Kidney (tissue), 22 donors: ENCODE measurements at places on chromosomes 4 and X.

- H3K4me3 ChIP-seq, result no peak overlapping the region
- H3K4me1 ChIP-seq, result no peaks in the 10 kb centered on the region
- H3K27ac ChIP-seq, result no peak overlapping the region
- peaks cover 7% of the 10 kb centered on the region for H3K27me3 ChIP-seq
Observed at GRCh38 chrX:25175171-25175570, 159.4 kb upstream of the ARX start.

DNA sequence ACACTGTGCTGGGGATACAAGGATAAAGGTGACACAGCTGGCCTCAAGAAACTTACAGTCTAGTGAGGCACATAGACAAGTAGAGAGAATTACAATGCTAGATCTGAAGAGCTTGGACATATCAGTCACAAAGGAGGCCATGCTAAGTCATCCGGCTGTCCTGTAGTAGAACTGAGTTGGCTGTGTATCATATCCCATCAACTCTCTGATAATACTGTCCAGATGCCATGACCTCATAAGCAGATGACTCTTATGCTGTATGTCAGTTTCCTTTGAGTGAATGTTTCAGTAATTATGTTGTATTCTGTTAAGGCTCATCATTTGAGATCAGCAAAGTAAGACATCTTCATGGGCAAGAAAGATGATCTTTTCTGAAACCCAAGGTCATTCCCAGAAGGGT lies 442.9 kb downstream of the MID1IP1 start:
- no peak overlapping the region for H3K27ac ChIP-seq
- H3K4me1 ChIP-seq, result no peaks in the 10 kb centered on the region

DNA sequence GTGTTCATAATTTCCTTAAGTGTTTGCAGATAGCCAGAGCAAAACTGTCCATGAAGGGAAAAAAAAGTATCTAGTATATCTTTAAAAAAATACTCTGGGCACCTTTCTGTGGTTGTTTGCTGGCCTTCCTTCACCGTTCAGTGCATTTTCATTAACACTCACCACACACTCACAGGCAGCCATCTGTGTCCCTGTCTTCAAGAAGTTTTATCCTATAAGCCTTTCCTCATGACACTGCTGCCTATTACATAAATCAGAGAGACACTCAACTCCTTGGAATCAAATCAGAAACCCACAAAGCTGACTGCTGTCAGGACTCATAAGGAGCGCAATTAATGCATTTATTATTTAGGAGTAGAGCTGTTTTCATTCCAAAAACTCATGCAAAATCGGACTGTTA lies 1720.2 kb downstream of the PCDH7 start:
- no peak overlapping the region for H3K4me3 ChIP-seq
- H3K27ac ChIP-seq, result no peak overlapping the region
- no peak for DNase-seq
- H3K4me1 ChIP-seq, result no peaks in the 10 kb centered on the region
- H3K27me3 ChIP-seq, result no peaks in the 10 kb centered on the region

- no peaks in the 10 kb centered on the region for H3K4me1 ChIP-seq
- peak overlapping the region; percentile 81 for H3K4me3 ChIP-seq
- no peaks in the 10 kb centered on the region for H3K36me3 ChIP-seq
- H3K27ac ChIP-seq, result no peak overlapping the region
- peaks cover 2% of the 10 kb centered on the region for H3K27me3 ChIP-seq
Observed at GRCh38 chrX:135985973-135986310, 707 bp downstream of the SLC9A6 start.

GRCh38 chr4:164381859-164382258 lies 372.1 kb upstream of the SMIM31 start:
- no peak for DNase-seq
- H3K36me3 ChIP-seq, result no peaks in the 10 kb centered on the region
- H3K4me3 ChIP-seq, result no peak overlapping the region
- H3K27me3 ChIP-seq, result peaks cover 12% of the 10 kb centered on the region
- H3K4me1 ChIP-seq, result no peaks in the 10 kb centered on the region
- H3K27ac ChIP-seq, result no peak overlapping the region

- H3K4me1 ChIP-seq, result no peaks in the 10 kb centered on the region
- H3K36me3 ChIP-seq, result no peaks in the 10 kb centered on the region
- no peak for DNase-seq
- H3K27me3 ChIP-seq, result no peaks in the 10 kb centered on the region
Observed at GRCh38 chr4:3449574-3450534, 8.1 kb downstream of the HGFAC start.

- DNase-seq, result no peak
- no peaks in the 10 kb centered on the region for H3K27me3 ChIP-seq
- peak overlapping the region; percentile 75 for H3K4me3 ChIP-seq
- H3K4me1 ChIP-seq, result no peaks in the 10 kb centered on the region
- H3K36me3 ChIP-seq, result no peaks in the 10 kb centered on the region
- peak overlapping the region; percentile 47 for H3K27ac ChIP-seq
Observed at GRCh38 chrX:108091878-108092291, 307 bp downstream of the ATG4A start.

GRCh38 chr4:99872570-99872969 lies 21.7 kb downstream of the LAMTOR3 start:
- H3K4me3 ChIP-seq, result no peak overlapping the region
- H3K36me3 ChIP-seq, result no peaks in the 10 kb centered on the region
- no peak overlapping the region for H3K27ac ChIP-seq
- no peak for DNase-seq

DNA sequence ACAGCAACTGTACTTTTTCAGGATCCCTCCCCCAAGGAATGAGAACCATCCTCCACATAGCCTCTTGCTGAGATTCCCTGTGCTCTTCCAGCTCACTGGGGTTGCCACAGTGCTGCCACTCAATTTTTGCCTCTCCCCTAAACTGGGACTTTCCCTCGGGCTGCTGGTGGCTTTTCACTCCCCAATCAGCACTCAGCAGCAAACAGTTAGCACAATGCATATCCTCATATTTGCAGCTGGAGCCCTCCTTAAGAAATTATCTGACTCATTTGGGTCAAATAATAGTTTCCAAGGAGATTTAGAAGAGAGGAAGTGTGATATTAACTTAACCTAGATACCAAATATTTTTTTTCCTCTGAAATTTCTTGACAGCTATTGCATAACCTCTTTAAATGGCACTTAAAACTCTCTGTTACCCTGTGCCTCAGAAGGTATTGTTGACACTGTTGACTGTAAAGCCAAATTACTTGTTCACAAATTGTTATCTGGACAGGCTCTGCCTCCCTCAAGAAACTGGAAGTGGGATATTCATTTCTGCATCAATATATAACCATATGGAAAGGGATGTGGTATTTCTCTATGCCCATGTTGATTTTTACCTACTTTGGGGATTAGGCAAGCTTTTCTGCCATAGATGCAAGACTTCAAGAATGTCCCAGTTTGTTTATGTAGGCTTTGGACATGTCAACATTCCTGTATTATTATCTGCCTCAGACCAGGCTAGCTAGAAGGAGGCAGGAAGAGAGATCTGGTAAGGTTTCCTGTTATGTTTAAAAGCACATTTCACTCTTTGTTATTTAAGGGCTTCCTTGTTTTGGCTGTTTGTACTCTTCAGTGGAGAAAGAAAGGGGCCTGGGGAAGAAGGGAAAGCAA lies 58.0 kb downstream of the SEPTIN11 start:
- DNase-seq, result no peak
- H3K4me3 ChIP-seq, result no peak overlapping the region
- peaks cover 16% of the 10 kb centered on the region for H3K4me1 ChIP-seq
- peaks cover 13% of the 10 kb centered on the region for H3K36me3 ChIP-seq
- peak overlapping the region; percentile 13 for H3K27ac ChIP-seq

GRCh38 chr4:138401334-138401733 lies 159.2 kb upstream of the SLC7A11 start:
- H3K4me1 ChIP-seq, result peaks cover 6% of the 10 kb centered on the region
- H3K27me3 ChIP-seq, result no peaks in the 10 kb centered on the region
- H3K4me3 ChIP-seq, result no peak overlapping the region
- H3K27ac ChIP-seq, result no peak overlapping the region

DNA sequence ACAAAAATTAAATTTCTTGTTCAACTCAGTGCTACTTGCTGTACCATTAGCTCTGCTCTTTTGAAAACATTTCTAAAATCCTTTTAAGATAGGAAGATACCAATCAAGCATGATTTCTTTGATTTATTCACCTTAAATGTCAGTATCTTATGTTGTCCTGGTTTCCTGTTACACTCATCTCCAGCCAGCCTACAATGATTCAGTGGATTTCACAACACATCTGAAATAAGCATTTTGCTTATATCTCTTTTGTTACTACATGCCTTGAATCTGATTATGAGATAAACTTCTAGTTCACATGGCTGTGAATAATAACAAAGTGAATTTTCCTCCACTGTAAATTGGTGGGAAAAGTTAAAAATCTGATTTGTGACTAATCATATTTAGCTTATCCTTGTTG lies 112.5 kb upstream of the BMP3 start:
- no peak for DNase-seq
- no peak overlapping the region for H3K4me3 ChIP-seq
- no peak overlapping the region for H3K27ac ChIP-seq
- H3K27me3 ChIP-seq, result no peaks in the 10 kb centered on the region

- H3K4me1 ChIP-seq, result no peaks in the 10 kb centered on the region
- no peaks in the 10 kb centered on the region for H3K36me3 ChIP-seq
- no peak overlapping the region for H3K27ac ChIP-seq
- no peak overlapping the region for H3K4me3 ChIP-seq
Observed at GRCh38 chrX:132563976-132564375, 75.1 kb upstream of the MBNL3 start.

DNA sequence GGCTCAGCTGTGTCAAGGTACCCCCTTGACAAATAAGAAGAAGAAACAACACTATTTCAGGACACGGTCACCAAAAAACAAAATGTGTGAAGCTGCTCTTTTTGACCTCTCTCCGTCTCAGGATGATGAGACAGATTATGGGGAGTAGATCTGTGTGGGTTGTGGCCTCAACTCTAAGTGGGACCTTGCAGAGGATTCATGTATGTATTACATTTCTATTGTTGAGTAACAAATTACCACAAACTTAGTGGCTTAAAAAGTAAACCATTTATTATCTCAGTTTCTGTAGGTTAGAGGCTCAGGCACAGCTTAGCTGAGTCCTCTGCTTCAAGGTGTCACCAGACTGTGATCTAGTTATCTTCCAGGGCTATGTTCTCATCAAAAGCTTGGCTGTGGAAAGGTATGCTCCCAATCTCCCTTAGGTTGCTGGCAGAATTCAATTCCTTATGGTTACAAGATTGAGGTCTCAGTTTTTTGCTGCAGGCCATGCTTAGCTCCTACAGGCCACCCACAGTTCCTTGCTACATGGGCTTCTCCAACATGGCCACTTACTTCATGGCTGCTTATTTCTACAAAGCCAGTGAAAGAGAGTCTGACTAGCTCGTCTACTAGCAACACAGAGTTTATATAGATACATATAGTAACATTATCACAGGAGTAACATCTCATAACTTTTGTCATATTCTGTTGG lies 28.1 kb downstream of the DGKK start:
- no peak for DNase-seq
- H3K27me3 ChIP-seq, result no peaks in the 10 kb centered on the region
- H3K4me1 ChIP-seq, result no peaks in the 10 kb centered on the region
- no peak overlapping the region for H3K27ac ChIP-seq

DNA sequence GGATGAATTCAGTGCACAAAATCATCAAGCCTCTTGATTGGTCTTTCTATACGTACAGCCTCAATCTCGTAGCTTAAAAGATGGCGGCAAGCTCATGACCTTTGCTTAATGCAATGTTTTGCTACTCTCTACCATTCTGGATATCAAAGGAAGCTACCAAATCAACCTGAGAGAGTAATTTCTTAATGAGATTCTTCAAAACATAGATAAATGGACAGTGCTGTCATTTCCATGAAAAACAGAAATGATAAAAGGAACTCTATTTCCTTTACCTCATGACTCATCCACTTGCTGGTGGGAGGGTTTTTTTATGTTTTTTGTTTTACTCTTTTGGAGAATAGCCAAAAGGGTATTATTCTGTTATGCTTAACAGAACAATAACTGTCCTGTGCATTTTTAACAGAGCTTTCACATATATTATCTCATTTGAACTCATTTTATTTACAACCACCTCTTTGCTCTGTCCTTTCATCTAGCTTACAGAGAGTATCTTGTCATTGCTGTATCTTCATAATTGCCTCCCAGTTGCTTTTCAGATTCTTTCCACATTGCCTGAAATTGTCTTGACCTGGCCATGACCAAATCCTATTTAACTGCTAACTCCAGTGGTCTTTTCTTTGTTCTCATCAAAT lies 138.6 kb upstream of the GPR101 start:
- H3K27me3 ChIP-seq, result no peaks in the 10 kb centered on the region
- no peak overlapping the region for H3K4me3 ChIP-seq

DNA sequence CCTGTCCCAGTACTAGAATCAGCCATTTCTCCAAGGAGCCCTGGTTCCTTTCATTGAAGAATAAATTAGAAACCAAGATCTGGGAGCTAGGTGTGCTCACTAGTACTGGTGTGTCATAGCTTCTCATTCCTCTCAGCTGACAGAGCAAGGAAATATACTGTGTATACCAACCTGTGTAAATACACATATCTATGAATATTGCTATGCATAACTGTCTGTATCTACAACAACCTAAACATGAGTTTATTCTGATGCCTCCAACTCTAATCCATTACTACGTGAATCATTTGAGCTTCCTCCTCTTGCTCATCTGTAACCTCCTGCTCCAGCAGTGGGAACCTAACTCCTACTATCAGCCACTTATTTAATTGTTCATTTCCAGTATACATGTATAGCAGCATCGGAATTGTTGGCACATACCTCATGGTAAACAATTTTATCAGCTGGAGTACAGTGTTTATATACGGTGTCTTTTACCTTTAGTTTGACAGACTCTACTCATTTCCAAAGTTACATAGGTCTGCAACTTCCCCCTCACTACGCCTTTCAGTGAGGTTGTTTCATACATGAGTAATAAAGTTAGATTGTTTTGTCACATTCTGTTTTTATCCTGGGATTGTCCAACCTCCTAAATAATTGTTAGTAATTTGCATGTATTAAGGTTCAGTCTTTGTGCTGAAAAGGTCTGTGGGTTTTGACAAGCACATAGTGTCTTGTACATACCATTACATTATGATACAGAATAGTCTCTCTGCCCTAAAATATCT lies 7.1 kb upstream of the SCRG1 start:
- H3K27ac ChIP-seq, result no peak overlapping the region
- DNase-seq, result no peak
- H3K4me1 ChIP-seq, result no peaks in the 10 kb centered on the region
- no peaks in the 10 kb centered on the region for H3K36me3 ChIP-seq

- no peak overlapping the region for H3K4me3 ChIP-seq
- H3K27me3 ChIP-seq, result no peaks in the 10 kb centered on the region
- H3K4me1 ChIP-seq, result no peaks in the 10 kb centered on the region
Observed at GRCh38 chr4:80161413-80162058, 35.8 kb upstream of the PRDM8 start.

- no peaks in the 10 kb centered on the region for H3K36me3 ChIP-seq
- no peaks in the 10 kb centered on the region for H3K27me3 ChIP-seq
- no peaks in the 10 kb centered on the region for H3K4me1 ChIP-seq
Observed at GRCh38 chr4:78210694-78211410, 153.7 kb downstream of the FRAS1 start.

GRCh38 chr4:185886832-185887524 lies 75.0 kb upstream of the SORBS2 start:
- H3K4me1 ChIP-seq, result no peaks in the 10 kb centered on the region
- H3K36me3 ChIP-seq, result no peaks in the 10 kb centered on the region
- no peak overlapping the region for H3K27ac ChIP-seq

DNA sequence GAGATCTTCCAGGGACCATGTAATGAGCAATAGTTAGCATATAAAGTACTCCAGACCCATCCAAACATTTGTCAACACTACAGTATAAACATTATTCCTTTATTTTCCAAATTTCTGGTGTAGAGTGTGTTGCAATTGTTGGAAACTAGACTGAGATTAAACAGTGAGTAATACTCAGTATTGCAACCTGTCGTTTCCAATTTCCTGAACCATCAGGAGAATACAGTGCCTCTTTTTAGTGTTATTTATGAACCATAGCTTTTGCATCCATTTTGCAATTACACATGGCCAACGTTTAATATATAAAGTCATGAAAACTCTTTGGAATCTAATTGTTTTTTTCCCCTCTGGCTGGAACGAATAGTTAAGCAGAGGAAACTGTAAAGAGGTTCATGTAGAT lies 58.3 kb upstream of the DHRSX start:
- H3K4me3 ChIP-seq, result no peak overlapping the region
- H3K36me3 ChIP-seq, result no peaks in the 10 kb centered on the region
- H3K27ac ChIP-seq, result no peak overlapping the region
- no peak for DNase-seq
- no peaks in the 10 kb centered on the region for H3K27me3 ChIP-seq
